Cerebellum (tissue), 4 donors: ENCODE measurements at places on chromosomes 16 and 17.

DNA sequence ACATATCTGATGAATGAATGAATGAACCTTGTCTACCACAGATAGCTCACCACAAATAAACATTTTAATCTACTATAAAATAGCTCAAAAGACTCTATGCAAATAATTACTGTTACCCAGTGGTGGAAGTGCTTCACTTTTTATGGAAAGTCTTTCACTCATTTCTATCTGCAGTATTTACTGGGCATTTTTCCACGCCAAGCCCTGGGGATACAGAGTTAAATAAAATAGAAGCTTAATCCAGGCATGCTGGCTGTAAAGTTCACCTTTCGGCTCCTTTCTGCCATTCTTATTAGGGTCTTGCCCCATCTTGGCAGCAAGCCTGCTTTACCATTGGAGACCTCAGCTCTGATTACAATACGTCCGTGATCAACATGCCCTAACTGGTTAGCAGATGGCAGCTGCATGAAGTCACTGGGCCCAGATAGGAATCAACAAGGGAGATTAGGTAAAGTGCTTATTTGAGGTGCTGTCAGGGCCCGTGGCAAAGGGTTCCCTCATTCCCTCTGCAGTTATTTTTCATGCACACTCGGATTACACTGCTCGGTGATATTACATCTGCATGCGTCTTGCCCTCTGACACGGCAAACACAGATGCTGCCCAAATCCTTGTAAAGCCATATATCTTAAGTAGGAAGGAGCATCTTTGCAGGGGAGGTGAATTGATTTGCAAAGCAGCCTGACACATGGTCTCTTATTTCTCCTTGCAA, 648.9 kb downstream of the WWOX start:
- no peak for DNase-seq

- no peak for DNase-seq
These were observed 44.7 kb downstream of the ZFPM1 start for GRCh38 chr16:88497561-88498462.

DNA sequence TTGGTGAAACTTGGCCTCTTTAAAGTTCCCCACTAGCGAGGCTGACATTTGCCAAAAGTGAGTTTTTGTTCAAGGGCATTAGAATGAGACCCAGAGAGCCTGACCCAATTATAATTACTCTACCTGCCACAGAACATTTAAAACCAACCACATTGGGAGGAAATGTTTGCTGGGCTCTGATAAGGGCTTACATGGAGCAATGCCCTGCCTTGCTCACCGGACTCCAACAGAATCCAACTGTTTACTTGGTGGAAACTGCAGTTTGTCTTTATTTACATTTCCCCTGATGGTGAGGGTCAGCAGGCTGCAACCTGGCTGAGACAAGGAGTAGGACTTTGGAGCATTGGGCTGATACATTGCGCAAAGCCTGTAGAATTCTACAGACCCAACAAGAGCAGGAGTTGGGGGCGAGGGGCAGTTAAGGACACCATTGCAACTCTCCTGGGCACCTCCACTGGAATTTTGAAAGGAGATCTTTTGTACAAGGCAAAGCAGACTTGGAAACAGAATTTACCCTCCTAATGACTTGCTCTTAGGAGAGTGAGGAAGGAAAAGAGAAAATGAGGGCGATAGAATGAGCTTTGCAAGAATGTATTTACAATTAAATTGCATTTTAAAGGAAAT, 368.6 kb downstream of the SHISA9 start:
- DNase-seq, result no peak

DNA sequence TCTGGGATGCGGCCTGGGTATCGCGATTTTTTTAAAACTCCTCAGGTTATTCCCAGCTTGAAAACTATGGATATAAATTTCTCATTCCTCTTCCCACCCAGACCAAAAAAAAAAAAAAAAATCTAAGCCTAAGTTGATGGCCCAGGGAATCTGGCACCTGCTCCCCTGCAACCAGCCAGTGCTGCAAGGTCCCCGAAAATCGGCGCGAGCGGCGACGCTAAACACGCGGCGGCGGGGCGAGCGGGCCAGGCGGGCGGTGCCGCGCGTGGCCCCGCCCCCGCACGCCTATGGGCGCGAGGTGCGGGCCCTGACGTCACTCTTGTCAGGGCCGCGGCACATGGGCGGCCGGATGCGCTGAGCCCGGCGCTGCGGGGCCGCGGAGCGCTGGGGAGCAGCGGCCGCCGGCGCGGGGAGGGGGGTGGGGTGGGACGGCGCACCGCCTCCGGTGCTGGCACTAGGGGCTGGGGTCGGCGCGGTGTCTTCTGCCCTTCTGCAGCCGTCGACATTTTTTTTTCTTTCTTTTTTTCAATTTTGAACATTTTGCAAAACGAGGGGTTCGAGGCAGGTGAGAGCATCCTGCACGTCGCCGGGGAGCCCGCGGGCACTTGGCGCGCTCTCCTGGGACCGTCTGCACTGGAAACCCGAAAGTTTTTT, at the start of gene HLF:
Gene HLF, plus strand, starts transcription at position 316 of the 654 bp plus-strand sequence. CDS start 525 bp downstream, outside the sequence.
- peak; percentile 95 for DNase-seq

GRCh38 chr17:31621566-31621965, 230.1 kb downstream of the RAB11FIP4 start:
- DNase-seq, result no peak

DNA sequence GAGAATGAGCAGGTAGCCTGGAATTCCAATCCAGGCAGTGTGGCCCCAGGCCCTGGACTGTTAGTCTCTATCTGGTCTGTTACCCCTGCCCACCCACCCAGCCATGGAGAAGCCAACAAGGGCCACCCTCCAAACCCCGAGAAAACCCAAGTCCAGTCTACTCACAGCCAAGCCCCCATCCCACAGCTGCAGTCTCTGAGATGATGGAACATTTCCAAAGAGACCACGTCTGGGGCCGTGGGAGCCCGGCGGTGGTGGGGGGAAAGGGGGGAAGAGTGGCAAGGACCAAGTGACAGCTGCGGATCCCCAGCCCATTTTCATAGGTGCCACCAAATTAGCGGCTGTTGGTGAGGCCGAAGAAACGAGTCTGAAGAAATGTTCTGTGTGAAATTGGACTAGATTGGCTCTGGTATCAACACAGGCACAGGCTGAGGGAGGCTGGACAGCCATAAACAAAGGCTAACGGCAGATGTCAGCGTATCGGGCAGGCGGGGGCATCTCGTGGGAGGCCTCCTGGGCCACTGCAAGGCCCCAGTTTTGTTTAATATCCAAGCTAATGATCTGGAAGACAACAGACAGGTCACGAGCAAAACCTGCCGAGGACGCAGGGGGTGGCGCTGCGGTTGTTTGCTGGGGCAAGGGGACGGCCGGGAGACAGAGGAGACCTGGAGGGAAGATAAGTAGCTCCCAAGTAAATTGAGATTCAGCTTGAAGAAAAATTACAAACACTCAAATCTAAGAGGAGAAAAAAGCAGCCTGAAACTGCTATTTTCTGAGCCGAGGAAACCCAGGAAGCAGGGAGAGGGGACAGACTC, 53.4 kb downstream of the RBFOX3 start:
- DNase-seq, result no peak
